Ascending aorta (tissue), 2 donors: ENCODE measurements at places on chromosomes 6 and 20.

DNA sequence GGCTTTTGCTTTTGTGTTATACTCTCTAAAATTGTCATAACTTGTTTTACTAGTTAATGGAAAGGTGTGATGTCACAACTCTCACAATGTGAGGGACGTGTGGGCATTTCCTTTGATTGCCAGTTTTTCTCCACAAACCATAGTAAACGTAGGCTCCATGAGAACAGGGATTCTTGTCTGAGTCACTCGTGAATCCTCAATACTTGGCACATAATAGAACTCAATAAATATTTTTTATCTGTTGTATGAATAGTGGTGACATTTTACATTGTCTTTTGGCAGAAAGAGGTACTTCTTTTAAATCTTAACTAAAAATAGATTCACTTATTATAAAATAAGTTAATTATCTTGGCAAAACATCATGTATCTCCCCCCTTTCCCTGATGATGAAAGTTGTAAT is 69.0 kb upstream of the CNKSR3 start:
- DNase-seq: no peak

- no peak for DNase-seq
These were observed 362.6 kb downstream of the EPM2A start for GRCh38 chr6:145372671-145373151.

- no peak for DNase-seq
These were observed 471.8 kb upstream of the BTBD3 start for GRCh38 chr20:11445891-11446290.

DNA sequence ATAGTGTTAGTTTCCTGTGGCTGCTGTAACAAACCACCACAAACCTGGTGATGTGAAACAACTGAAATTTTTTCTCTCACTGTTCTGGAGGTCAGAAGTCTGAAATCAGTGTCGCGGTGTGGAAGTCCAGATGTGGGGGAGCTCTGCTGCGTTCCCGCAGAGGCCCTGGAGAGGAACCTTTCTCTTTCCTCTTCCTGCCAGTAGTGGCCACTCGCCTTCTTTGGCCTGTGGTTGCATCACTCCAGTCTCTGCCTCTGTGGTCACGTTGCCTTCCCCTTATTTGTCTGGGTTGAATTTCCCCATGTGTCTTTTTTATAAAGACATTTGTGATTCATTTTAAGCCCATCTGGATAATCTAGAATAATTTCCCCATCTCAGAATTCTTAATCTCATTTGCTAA is 295.5 kb upstream of the FLRT3 start:
- no peak for DNase-seq

DNA sequence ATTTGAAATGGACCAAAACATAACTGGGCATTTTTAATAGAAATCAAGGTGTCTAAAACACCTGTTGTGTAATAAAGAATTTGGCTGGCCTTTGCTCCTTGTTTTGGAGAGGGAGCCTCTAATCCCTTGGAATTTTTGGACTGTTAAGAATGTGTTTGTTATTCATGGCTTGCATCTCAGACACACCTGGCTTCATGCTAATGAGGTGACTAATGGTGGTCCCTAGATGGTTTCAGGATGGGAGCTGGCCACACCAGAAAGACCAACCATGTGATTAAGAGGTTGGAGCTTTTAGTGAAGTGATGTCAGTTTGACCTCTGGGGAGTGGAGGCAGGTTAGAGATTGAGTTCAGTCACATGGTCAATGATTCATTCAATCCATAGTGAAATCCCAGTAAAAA is 328.4 kb downstream of the DHX35 start:
- DNase-seq: no peak

DNA sequence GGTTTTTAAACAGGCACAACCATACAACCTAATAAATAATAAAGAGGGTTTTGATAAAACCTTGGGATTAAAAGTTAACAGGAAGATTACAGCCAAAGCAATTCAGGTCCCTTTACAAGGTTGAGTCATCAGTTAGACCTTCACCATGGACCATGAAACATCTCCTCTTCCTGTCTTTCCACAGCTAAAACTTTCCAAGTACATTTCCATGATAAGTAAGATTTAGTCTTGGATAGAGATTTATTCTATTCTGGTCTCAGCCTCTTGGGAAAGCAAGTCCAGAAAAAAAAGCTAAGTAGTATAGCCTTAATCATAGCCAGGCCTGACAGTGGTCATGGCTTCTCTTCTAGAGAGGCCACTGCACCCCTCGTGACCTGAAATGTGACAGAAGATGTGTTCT is 2.9 kb upstream of the PRSS35 start:
- DNase-seq: no peak

- DNase-seq: no peak
These were observed 41.3 kb downstream of the CARMIL1 start for GRCh38 chr6:25320459-25320858.

DNA sequence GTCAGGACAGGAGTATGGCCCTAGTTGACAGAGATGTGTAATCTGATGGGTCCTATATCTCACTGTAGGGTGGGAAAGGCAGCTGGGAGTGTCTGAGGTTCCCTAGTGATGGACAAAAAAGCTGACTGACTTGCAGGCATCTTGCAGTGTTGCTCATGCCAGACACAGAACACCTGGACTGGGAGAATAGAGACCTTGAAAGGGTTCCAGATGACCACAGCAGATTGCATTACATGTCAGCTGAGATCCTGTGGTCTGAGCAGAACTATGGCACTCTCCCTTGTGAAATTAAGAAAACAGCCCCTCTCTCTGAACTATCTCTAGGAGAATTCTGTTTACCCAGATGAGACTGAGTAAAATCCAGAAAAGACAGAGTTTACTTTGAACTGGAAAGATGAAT is 212.6 kb upstream of the MAN1A1 start:
- no peak for DNase-seq

DNA sequence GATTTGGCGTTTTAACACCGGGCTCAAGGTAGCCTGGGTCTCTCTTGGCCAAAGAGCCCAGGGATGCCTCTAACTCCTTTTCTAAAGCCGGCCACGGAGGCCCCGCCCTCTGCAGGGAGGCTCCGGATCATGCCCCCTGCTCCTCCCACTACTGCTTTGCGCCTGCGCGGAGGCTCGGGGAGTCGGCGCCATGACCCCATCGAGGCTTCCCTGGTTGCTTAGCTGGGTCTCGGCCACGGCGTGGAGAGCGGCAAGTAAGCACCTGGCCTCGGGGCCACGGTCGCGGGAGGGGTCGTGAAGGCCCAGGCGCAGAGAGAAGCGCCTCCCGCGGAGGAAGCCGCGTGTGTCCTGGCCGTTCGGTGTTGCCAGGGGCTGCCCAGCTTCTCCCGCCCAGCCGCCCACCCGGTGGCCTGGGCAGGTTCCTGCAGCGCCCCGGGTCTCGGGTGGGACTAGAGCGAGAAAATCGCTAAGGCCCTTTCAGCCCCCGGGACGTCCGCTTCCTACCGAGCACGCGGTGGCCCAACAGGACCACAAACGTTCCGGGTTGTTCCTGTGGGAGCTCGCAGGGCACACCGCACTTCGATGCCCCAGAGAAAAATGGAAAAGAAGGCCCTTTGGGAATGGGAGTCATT is at the start of gene SDHAF4:
TSS of gene SDHAF4 (plus strand) at position 180 of the 632 bp plus-strand sequence. CDS start at position 191, 11 bp downstream.
- peak; percentile 95 for DNase-seq

- no peak for DNase-seq
These were observed 29.9 kb upstream of the TRIM27 start for GRCh38 chr6:28953585-28954258.

GRCh38 chr6:141134723-141135122 is 998.0 kb upstream of the GJE1 start:
- no peak for DNase-seq

GRCh38 chr20:22578221-22579118 is 5.9 kb downstream of the FOXA2 start:
- no peak for DNase-seq
